ENCODE measurements at places on chromosomes 5 and 9. TPM values are rescaled to one million over a fixed set of nuclear protein-coding genes. Genes with fewer than 3 reads are reported as not detected.

NPR3 gene
- polyA plus RNA-seq: not detected

CDH10 gene
- not detected for polyA plus RNA-seq

SLC6A19 gene
- not detected for polyA plus RNA-seq

SH2D3C gene
- 76.1 TPM for polyA plus RNA-seq

CXCL14 gene
- not detected for polyA plus RNA-seq

CDH9 gene
- polyA plus RNA-seq: not detected

SNCAIP gene
- polyA plus RNA-seq: not detected

INSL4 gene
- polyA plus RNA-seq: not detected

DYNC2I2 gene
- polyA plus RNA-seq: 57.3 TPM

PDE8B gene
- polyA plus RNA-seq: not detected

MLANA gene
- not detected for polyA plus RNA-seq

APBA1 gene
- not detected for polyA plus RNA-seq

F2RL2 gene
- 0.11 TPM for polyA plus RNA-seq

IFNK gene
- polyA plus RNA-seq: not detected

SSNA1 gene
- polyA plus RNA-seq: 139 TPM

Data from IgD-negative memory B cell (primary cell).